ENCODE measurements at places on chromosomes 12 and 14.

GRCh38 chr14:22428700-22429291, 160.2 kb downstream of the DAD1 start:
- DNase-seq = no peak

- DNase-seq = no peak
Measured at GRCh38 chr12:67666605-67667004, 18.1 kb downstream of the DYRK2 start.

DNA sequence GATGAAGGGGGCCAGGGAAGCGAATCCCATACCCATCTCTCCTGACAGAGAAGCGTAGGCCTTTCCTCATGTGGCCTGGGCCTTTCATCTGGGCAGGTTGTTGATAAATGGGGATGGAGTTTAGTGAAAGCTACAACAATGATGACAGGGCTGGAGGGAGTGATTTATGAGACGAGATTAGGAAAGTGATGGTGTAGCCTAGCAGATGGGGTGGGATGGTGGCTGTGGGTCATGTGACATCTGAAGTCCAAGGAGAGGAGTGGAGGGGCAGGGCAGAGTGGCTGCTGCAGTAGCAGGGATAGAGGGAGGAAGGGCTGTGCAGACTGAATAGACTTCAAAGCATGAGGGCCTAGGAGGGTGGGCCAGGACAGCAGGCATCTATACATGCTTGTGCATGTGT, 85.5 kb downstream of the ADCK1 start:
- no peak for DNase-seq

GRCh38 chr14:68244262-68244980, 424.8 kb downstream of the RAD51B start:
- no peak for DNase-seq

DNA sequence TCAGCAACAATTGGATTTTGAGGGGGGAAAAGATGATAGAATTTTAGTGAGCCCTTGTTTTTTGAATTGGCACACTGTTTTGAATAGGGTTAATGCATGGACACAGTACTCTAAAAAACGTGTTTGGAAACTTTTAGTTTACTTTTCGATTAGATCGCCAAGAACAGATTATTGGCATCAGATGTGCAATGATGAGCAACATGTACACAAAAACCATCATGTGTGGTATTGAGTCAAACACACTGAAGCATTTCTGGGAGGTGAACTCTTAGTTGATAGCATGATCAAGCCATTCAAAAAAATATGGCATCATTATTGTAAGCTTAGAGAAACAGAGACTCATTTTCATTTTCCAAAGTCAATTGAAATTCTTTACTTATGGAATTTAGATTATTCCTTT, 329.2 kb downstream of the ADAMTS20 start:
- DNase-seq = no peak

DNA sequence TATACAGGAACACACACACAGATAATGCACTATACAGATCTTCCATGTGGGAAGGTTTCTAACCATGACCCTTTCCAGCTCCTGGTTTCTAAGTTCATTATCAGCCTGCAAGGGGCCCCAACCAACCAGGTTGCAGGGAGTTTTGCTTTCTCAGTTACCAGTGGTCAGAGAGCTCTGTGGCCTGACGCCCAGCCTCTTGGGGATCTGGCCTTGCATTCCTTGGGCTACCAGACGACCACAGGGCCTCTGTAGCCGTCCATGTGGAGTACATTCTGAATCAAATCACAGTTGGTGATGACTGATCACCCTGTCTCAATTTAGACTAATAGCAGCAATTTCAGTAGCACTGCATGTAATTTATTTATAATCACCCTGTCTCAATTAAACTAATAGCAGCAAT, 47.5 kb downstream of the PAH start:
- no peak for DNase-seq

DNA sequence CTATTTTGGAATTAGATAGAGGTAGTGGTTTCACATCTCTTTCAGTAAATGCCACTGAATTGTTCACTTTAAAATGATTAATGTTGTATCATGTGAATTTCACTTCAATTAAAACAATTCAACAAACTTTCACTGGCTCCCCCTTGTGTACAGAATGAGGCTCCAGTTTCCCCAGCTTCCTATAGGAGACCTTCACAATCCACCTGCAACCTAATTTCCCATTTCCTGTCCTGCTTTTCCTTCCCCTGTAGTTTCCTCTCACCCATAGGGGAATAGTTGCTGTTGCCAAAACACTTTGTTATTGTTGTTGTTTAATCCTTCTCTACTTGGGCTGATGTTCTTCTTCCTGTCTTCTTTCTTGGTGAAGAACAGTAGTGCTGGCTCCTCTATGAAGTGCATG, 59.8 kb downstream of the NPAS3 start:
- no peak for DNase-seq

DNA sequence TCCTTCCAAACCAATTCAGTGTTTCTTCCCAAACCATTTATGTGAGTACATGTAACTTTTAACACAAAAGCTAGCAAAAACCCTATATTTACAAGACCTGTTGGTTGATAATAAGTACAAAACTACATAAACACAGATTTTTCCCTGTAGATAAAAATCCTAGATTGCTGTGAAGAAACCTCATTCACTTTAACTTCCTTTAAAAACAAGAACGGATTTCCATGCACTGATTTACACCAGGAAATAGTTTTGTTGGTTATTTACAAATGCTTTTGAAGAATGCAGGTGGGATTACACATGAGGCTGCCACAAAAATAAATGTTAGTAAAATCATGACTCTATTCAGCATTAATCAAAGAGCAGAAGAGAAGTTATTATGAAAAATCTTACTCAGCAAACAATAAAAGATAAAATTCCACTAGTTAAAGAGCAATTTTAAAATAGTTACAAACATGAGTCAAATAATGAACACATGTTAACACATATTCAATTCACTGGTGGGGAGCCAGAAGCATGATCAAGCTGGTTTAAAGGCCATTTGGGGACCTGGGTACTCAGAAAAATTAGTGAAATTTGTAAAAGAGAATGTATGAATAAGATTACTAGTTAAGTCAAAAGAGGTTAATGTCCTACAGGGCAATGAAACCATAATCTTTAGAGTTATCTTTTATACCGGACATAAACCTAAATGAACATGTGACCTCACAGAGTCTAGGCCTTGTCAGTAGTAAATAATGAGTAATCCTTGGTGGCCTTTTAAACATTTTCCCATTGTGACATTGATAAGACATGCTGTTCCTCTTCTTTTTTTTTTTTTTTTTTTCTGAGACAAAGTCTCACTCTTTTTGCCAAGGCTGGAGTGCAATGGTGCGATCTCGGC, 79.9 kb downstream of the PHLDA1 start:
- DNase-seq = no peak

- no peak for DNase-seq
Measured at GRCh38 chr14:38404100-38404541, 148.2 kb upstream of the CLEC14A start.
